ENCODE measurements at places on chromosomes 4 and X. TPM values are rescaled to one million over a fixed set of nuclear protein-coding genes. Genes with fewer than 3 reads are reported as not detected.

Gene LAS1L
- total RNA-seq = 69.2 TPM

Gene TMEM144
- total RNA-seq = 4.5 TPM

Gene HPGD
- total RNA-seq = 50.0 TPM

Gene CT45A3
- total RNA-seq = 0.15 TPM

Gene RBBP7
- total RNA-seq = 180 TPM

Gene PGM2
- 12.8 TPM for total RNA-seq

Gene SRPK3
- not detected for total RNA-seq

Gene CXorf65
- total RNA-seq = not detected

Gene CCNI
- total RNA-seq = 66.3 TPM

Gene CACNA1F
- total RNA-seq = not detected

Gene ALB
- 0.06 TPM for total RNA-seq

Gene CCDC160
- not detected for total RNA-seq

Gene TRAM1L1
- 0.32 TPM for total RNA-seq

Gene BCLAF3
- 1.3 TPM for total RNA-seq

Gene ATP2B3
- total RNA-seq = 0.08 TPM

Gene METTL14
- total RNA-seq = 18.5 TPM

Gene FGG
- 9.3 TPM for total RNA-seq

Gene G3BP2
- total RNA-seq = 78.1 TPM

Gene SEPTIN6
- total RNA-seq = 10.5 TPM

Gene TCEANC
- 0.73 TPM for total RNA-seq

Gene MGARP
- total RNA-seq = 0.89 TPM

Gene RTL9
- 0.06 TPM for total RNA-seq

Gene MAGEB6
- not detected for total RNA-seq

Gene MAP7D3
- total RNA-seq = 14.2 TPM

Gene KLF8
- total RNA-seq = not detected

Gene CXCL11
- not detected for total RNA-seq

Gene NR3C2
- not detected for total RNA-seq

Gene POF1B
- total RNA-seq = 2.1 TPM

Gene IBSP
- not detected for total RNA-seq

Gene ZCCHC18
- 0.25 TPM for total RNA-seq

Gene COL25A1
- total RNA-seq = not detected

Gene PF4V1
- total RNA-seq = not detected
